ENCODE measurements at places on chromosomes 13 and 19.

DNA sequence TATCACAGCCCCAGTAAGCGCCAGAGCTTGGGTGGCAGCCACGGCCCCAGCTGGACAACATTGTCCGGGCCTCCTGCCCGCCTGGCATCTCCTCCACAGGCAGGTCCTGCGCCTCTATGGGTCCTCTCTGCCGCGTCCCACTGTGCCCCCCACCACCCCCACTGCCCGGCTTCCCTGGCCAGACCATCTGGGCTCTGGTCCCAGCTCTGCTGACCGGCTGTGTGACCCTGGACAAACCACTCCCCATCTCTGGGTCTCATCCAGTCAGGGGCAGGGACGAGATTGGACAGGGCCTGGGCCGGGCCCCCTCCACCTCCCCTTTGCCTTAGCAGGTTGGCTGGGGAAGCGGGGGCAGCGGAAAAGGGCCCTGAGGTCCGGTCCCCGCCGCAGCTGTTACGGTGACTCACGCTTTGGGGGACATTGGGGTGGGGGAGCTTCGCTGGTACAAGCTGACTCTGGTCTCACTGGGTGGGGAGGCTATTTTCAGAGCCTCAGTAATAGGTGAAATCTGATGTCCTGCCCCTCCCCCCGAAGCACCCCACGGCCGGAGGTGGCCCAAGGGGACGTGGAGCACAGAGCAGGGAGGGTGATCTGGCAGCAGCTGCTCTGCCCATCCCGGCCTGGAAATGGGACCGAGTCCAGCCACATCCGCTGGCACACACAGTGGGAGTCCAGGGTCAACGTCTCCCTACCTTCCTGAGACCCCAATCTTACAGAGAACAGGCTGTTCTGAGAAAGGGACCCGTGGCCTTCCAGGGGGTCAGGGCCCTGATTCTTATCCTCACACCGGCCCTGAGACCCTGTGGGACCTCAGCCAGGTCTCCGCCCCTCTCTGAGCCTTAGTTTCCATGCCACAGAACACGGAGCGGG, 9.1 kb downstream of the NFIC start:
- DNase-seq, result no peak

DNA sequence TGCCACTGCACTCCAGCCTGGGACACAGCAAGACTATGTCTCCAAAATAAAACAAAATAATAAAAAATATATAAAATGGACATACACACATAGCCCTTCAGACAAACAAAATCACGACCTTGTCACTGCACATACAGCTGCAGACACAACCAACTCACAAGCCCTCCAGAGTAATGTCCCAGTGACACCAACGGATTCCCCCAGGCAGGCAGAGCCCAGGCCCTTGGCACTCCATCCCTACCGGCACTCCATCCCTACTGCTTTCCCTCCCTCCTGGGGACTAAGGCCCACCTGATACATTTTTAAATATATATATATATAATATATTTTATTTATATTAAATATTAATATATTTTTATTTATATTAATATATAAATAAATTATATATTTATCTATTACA, 18.5 kb downstream of the ZNF101 start:
- DNase-seq, result no peak

GRCh38 chr19:55133639-55134444, 15.2 kb downstream of the TNNT1 start:
- DNase-seq, result no peak

DNA sequence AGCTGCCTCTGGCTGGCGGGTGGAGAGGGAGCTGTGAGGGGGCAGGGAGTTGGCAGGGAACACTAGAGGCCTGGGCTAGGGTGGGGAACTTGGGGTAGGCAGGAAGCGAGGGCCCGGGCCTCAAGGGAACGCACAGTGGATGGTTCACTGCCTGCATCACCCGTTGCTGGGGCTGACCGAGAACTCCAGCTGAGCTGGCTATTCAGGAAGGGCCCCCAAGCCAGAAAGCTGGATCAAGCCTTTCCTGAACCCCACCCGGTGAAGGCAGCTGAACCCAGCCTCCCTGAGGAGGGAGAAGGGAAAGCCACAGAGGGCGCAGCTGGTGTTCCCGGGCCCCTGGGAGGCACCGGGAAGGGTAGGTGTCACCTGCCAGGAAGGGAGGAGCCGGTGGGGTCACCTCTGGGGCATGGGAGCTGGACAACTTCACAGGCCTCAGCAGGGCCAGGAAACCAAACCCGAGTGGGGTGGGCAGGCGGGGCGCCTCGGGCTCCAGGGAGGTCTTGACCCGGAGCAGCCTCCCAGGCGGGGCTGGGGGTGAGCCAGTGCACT, 13.9 kb downstream of the PALM start:
- DNase-seq, result no peak

DNA sequence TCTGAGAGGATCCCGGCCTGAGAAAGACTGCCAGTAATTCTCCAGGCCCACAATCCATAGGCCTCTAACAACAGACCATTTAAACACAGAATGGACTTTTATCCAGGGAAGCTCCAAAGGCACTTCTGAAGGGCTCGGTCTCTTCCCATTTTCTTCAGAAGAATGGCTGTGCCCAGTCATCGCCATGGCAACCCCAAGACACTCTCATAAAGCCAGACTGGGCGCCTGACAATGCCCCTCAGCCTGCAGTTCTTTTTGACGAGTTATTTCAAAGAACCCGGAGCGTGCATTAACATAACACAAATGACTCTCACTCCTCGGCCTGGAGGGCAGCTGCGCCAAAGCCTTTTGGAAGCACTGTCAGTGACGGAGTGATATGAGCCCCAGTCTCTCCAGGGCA, 61.0 kb downstream of the RASA3 start:
- DNase-seq, result no peak
